ENCODE measurements at places on chromosomes 6 and 20.

GRCh38 chr6:108102965-108103364 lies 28.4 kb upstream of the OSTM1 start:
- DNase-seq, result no peak

DNA sequence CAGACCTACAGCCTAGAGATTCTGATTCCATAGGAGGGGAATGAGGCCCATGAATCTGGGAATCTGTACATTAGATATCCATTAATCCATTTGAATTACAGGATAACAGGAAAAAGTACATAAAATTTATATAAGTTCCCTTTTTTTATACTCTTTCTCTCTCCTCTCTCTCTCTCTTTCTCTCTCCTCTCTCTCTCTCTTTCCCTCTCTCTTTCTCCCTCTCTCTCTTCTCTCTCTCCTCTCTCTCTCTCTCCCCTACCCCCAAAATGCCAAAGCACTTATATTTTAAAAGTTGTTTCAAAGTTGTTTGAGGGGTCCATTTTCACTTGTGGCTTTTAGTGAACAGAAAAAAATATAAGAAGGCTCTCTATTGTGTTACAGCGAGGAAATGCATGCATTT lies 15.1 kb downstream of the TSHZ2 start:
- DNase-seq, result no peak

DNA sequence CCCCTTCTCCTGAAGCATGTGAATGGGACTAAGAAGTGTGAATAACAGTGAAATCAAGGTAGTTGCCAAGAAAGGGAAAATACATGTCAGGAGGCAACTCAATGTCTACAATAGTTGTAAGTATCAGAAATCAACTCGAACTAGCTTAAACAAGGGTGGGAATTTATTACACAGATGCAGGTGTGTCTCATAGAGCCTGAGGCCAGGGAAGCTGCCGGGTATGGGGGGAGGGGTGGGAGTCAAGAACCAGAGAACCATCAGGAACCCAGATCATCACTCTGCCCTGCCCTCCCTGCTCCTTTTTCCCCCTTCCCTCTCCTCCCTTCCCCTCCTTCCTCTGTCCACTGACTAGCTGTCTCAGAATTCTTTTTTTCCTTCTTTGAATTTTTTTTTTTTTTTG lies 34.9 kb upstream of the BMP6 start:
- DNase-seq, result no peak

DNA sequence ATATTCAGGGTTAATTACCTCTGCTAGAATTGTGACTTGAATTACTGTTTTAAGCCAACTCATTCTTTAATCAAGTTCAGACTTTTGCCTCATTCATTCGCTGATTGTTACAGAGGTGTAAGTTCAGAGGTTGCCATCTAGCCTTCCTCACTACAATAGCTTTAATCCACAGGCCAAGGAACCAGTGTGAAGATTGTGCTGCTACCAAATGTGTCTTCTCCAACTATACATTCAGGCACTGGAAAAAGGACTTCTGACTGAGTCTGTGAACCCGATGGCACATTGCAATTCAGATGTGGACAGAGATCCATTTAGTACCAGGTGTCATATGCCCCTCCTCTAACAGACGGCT lies 111.2 kb upstream of the ADGRF1 start:
- DNase-seq, result no peak

DNA sequence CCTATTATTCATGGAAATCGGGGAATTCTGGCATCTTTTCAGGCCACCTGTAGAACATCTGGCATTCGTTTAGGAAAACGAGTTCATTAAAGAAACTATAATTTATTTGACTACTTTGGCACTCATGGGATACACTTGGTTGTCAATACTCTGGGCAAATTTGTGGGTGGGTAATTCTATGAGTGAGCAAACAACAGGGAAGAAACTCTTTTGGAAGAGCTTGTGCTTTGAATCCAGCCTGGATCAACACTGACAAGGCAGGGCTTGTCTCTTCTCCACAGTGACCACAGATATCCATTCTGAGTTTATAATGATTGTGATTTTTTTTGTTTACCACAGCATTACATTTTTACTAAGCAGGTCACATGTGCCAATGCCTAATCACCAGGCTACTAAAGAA lies 394.7 kb downstream of the THBS2 start:
- DNase-seq, result no peak

DNA sequence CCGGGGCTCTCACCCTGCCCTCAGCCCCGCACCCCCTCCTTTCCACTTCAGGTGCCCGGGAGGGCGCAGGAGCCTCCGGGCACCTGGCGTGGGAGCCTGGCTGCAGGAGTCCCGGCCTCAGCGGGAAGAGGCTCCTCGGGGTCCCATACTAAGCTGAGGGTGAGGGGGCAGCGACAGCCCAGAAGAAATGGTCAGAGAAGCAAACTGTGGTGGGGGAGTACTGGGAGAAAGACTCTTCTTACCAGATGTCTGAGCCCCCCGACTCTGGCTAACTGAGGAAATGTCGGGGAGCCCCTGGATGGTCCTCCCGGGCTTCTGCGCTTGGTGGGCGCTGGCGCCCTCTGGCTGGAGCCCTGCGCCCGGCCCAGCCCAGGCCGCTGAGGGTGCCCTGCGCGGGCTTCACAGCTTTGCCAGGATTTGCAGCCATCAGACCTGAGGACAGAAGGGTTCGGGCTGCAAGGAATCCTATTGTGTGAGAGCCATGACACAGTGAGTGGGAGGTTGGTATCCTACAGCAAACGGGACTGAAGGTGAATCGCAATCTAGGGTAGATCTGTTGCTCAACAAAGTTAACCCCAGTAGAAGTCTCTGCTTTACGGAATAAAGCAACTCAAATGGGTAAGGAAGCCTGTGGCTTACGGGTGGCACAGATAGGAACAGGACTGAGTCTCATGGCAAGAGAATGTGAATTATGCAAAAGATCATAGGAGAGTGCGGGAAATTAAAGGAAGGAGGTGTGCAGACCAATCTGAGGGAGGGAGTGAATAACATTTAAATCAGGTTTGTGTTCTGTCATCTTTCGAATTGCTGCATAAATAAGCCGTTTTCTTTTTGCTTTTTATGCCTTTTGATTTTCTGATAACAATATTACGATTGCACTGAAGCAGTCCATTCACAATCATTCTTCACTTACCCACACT lies 639 bp upstream of the RCAN2 start:
- no peak for DNase-seq

GRCh38 chr6:6557504-6557839 lies 31.0 kb upstream of the LY86 start:
- DNase-seq, result no peak

DNA sequence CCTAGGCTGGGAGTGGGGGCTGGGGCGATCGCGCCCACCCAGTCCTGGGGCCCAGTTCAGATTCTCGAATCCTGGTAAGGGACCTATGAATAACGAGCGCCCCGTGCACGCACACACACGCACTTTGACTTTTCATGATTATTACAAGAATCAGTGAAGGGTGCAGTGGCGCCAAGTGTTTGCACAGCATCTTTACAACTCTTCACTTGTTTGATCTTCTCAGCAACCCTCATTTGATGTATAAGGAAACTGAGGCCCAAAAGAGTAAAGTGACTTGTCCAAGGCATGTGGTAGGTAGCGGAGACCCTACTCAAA lies 863 bp upstream of the LRFN2 start:
- DNase-seq, result no peak

DNA sequence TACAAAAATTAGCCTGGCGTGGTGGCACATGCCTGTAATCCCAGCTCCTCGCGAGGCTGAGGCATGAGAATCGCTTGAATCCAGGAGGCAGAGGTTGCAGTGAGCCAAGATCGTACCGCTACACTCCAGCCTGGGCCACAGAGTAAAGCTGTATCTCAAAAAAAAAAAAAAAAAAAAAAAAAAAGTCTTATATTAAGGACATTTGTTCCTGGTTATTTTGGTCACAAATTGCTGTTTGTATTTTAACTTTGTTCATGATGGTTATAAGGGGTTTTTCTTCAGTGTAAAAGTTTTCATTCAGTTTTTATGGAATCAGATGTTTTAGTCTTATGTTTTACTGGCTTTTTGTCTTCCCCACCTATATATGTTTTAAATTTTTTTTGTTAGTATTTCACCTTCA lies 13.9 kb downstream of the FILIP1 start:
- no peak for DNase-seq

GRCh38 chr6:15358579-15359327 lies 112.9 kb downstream of the JARID2 start:
- no peak for DNase-seq

DNA sequence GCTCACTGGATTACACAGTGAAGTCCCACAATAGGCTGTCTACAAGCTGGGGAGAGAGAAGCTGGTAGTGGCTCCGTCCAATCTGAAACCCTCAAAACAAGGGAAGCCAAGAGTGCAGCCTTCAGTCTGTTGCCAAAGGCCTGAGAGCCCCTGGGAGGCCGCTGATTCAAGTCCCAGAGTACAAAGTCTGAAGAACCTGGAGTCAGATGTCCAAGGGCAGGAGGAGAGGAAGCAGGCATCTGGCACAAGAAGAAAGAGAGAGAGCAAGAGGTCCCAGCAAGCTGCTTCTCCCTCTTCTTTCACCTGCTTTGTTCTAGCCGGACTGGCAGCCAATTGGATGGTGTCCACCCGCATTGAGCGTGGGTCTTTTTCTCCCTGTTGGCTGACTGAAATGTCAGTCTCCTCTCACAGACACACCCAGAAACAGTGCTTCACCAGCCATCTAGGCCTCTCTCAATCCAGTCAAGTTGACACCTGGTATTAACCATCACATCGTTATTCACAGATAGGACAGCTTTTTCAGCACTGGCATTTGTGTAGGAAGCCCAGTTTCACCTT lies 51.2 kb downstream of the CRYBG1 start:
- no peak for DNase-seq

- DNase-seq, result no peak
Measured at GRCh38 chr6:21132856-21133838, 460.4 kb upstream of the SOX4 start.

GRCh38 chr6:158046201-158047126 lies 64.8 kb downstream of the SYNJ2 start:
- no peak for DNase-seq

GRCh38 chr20:51319522-51319921 lies 223.0 kb downstream of the NFATC2 start:
- DNase-seq, result no peak

- no peak for DNase-seq
Measured at GRCh38 chr6:7203939-7204338, 96.2 kb downstream of the RREB1 start.

DNA sequence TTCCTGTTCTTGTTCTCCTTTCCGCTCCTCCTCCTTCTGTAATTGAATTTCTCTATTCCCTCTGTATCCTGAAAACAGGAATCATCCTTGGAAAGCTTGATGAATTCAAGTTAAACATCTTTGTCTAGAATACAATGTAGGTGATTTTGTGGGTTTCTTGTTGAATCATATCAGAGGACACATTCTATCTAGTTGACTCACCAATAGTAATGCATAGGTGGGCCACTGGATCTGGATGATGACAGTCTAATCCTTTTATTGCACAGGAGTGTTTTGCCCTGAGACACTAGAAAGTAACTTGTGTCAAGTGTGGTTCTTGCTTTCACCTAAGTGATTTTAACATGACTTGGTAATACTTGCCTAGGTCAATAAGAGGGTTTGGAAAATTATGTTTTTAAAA lies 164.3 kb downstream of the RFPL4B start:
- no peak for DNase-seq

DNA sequence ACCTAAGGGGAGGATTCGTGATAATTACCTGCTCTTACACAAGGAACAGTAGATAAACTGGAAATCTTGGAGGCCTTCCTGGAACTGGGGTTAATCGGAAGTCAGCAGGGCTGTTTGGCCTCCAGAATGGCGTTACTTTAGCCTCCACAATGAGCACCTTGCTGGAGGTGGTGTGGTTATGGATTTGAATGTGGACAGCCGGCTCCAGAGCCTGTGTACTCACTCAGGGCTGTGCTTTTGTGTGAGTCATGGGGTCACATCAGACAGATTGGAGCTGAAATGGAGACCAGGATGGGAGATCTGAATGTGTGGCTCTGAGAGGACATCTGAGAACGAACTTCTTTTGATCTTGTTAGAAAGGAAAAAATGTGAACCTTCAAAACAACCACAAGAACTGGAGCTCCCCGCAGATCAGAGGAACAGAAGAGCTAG lies 30.4 kb downstream of the IGF2R start:
- DNase-seq, result no peak

DNA sequence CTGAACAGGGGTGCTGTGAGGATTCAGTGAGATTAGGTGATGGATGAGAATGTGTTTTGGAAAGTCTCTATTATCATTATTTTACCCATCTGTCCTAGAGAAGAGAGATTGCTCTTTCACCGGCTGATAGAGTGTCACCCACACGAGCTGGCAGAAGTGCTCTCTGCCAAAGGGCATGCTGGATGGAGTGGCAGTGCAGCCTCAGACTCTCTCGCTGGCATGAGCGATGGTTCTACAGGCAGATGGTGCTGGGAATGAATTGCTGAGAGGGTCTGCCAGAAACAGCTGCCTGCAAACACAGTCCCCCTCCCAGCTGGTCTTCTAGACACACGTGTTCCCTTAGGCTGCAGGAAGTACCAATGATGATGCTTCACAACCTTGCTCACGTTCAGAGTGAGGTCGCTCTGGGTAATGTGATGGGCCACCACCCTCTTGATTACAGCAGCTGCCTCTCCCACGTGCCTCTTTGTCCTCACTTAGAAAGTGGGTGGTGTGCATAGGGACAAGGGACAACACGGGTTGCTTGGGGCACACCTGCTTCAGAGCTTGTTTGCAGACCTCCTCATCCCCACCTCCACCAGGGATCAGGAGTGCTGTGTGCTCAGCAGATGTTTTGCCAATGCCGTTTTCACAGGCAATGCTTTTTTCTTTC lies 84.7 kb downstream of the FOXA2 start:
- DNase-seq, result no peak

GRCh38 chr6:14897831-14898230 lies 348.0 kb upstream of the JARID2 start:
- no peak for DNase-seq

DNA sequence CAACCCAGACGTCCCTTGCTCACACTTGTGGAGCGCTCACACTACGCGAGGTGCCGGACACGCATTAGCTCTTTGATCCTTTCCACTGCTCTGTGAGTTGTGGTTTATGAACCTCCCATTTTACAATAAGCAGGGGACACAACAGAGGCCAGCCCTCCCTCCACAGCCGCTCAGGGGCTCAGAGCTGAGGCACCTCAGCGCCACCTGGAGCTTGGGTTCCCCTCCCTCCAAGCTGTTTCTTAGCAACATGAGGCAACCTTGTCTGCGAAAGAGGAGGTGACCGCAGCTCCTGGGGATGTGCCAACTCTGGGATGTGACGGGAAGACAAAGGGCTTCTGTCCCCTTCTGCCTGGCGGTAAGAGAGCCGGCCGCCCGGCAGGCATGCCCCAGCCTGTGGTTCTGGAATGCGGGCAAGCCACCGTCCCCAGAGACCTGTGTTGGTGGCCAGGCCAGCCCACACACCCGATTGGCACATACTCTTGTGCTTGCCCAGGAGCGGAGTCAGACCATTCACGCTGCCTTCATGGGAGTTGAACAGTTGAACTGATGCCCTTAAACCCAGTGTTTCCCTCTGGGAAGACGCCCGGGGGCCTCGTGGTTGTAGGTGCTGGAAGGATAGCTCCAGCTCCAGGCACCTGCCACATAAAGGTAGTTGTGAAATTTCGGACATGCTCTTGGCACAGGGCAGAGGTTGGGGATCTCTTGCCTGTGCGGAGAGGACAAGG lies 44.5 kb downstream of the RBM38 start:
- peak; percentile 27 for DNase-seq

GRCh38 chr20:47281376-47281775 lies 75.1 kb downstream of the ZMYND8 start:
- DNase-seq, result no peak
